ENCODE measurements at places on chromosomes 4 and X.
A peak's percentile ranks its signal among the peaks of the same experiment; 100 is the strongest.

GRCh38 chr4:13647031-13647430 lies 19.5 kb upstream of the BOD1L1 start:
- H3K4me1 ChIP-seq: no peaks in the 10 kb centered on the region
- no peak overlapping the region for H3K4me3 ChIP-seq
- no peak overlapping the region for H3K27ac ChIP-seq
- no peaks in the 10 kb centered on the region for H3K27me3 ChIP-seq
- H3K36me3 ChIP-seq: no peaks in the 10 kb centered on the region
- no peak for DNase-seq

DNA sequence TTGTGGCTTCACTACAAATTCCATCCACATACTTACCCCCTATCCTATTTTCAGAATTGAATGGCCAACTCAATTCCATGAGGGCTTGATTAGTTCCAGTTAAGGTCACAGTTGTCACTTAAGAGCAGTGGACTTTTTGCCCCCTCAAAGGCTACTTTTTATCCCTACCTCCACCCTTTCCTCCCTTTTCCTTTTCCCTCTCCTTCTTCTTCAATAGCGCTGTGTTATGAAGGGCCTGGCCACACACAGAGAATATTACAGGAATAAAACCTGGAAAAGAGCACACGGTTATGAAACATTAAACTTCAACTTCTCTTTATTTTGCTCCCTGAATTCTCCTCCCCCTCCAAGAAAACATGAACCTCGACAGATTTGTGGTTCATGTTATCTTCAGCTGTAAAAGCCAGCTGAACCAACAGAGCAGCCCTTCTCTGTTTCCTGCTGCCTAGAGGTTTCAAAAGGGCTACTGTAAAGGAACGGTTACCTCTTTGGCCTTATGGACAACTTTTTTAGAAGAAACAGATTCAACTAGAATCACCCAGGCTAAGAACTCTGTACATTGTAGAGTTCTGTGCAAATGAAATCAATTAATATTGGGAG lies 87.0 kb upstream of the RPL34 start:
- no peaks in the 10 kb centered on the region for H3K4me1 ChIP-seq
- DNase-seq: no peak
- H3K4me3 ChIP-seq: no peak overlapping the region
- H3K27ac ChIP-seq: no peak overlapping the region
- no peaks in the 10 kb centered on the region for H3K36me3 ChIP-seq
- no peaks in the 10 kb centered on the region for H3K27me3 ChIP-seq

DNA sequence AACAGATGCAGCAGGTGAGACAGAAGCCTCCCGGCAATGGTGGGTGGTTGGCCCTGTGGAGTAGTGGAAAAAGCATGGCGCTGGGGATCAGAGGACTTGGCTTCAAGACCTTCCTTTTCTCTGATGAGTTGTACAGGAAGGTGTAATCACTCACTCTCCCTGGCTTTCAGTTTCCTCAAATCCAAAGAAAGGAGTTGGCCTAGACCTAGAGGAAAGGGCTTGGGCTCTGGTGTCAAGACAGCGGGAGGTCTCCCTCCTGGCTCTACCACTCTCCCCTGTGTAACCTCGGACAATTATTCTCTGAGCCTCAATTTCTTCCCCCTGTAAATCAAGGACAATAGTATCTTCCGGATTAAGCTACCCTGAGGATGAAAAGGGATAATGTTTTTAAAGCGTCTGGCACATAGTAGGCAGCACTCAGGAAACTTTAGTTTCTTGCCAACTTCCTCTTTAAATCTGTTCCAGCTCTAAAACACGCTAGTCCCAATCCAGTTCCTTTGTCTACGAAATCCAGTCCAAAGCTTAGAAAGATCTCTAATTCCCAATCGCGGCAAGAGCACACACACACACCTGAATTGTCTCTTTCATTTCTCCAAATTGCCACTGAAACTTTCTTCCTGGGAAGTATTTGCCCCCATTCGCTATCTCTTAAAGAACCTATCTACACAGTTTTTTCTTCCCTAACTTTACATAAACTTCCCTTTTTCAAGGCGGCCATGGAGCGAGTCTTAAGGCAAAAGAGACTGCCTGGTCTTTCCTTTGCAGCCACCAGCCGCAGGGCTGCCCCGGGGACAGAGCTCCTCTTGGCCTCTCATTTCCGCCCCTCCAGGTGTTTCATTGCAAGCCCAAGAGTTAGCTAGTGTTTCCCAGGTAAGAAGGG lies 29.9 kb upstream of the GPC4 start:
- H3K4me3 ChIP-seq: peak overlapping the region; percentile 54
- no peaks in the 10 kb centered on the region for H3K4me1 ChIP-seq
- no peaks in the 10 kb centered on the region for H3K27me3 ChIP-seq
- peak; percentile 41 for DNase-seq
- H3K27ac ChIP-seq: no peak overlapping the region

DNA sequence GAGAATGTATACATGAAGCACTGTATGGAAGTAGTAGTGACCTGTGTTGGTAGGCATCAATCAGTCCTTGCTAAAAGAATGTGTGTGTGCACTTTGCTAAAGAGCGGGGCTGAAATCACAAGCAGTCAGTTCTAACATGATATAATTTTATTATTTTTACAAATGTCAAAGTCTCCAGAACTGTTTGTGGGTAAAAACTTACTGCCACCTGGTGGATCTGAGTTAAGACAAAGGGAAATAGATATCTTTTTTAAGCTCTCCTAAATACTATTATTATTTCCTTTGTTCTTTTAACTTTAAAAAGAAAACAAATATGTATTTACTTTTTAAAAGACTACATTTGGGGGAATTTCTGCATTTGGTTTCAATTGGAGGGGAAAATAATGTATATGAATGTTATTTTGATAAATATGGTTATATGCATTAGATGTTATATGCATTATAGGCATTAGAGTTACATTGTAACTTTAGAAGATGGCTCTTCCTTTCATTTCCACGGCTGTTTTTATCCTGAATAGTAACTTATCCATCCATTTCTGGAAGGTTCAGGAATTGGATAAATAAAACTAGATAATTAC lies 7.8 kb upstream of the CLOCK start:
- H3K4me3 ChIP-seq: no peak overlapping the region
- peaks cover 8% of the 10 kb centered on the region for H3K4me1 ChIP-seq
- DNase-seq: no peak
- no peaks in the 10 kb centered on the region for H3K36me3 ChIP-seq
- no peak overlapping the region for H3K27ac ChIP-seq

- H3K4me3 ChIP-seq: no peak overlapping the region
- H3K4me1 ChIP-seq: no peaks in the 10 kb centered on the region
- no peak overlapping the region for H3K27ac ChIP-seq
Observed at GRCh38 chrX:37370499-37371141, 21.5 kb downstream of the PRRG1 start.

DNA sequence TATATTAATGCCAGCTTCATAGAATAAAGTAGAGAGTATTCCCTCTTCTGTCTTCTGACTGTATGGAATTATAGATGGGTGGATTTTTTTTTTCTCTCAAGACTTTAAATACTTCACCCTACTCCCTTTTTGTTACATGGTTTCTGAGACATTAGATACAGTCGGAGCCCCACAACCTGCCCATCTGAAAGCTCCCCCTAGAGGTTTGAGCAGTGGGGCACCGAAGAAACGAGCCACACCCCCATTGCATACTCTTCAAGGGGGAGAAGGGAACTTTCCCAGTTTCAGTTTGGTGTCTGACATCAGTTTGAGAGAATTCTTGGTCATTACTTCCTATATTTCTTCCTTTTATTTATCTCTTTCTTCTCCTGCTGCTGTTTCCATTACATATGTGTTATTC lies 437.6 kb upstream of the AGA start:
- no peak overlapping the region for H3K27ac ChIP-seq
- H3K27me3 ChIP-seq: no peaks in the 10 kb centered on the region
- no peaks in the 10 kb centered on the region for H3K36me3 ChIP-seq
- no peaks in the 10 kb centered on the region for H3K4me1 ChIP-seq
- peak; percentile 5 for DNase-seq

DNA sequence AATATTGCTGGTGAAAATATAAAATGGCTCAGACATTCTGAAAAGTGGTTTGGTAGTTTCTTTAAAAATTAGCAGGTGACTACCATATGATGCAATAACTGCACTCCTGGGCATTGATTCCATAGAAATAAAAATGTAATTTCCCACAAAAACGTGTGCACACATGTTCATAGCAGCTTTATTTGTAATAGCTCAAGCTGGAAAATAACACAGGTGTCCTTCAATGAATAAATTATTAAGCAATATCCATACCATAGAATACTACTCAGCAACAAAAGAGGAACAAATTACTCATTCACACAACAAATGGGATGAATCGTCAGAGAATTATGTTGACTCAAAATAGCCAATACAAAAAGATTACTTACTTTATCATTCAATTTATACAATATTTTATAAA lies 893.7 kb upstream of the SLIT2 start:
- no peaks in the 10 kb centered on the region for H3K27me3 ChIP-seq
- no peaks in the 10 kb centered on the region for H3K36me3 ChIP-seq
- no peak for DNase-seq
- no peak overlapping the region for H3K27ac ChIP-seq

DNA sequence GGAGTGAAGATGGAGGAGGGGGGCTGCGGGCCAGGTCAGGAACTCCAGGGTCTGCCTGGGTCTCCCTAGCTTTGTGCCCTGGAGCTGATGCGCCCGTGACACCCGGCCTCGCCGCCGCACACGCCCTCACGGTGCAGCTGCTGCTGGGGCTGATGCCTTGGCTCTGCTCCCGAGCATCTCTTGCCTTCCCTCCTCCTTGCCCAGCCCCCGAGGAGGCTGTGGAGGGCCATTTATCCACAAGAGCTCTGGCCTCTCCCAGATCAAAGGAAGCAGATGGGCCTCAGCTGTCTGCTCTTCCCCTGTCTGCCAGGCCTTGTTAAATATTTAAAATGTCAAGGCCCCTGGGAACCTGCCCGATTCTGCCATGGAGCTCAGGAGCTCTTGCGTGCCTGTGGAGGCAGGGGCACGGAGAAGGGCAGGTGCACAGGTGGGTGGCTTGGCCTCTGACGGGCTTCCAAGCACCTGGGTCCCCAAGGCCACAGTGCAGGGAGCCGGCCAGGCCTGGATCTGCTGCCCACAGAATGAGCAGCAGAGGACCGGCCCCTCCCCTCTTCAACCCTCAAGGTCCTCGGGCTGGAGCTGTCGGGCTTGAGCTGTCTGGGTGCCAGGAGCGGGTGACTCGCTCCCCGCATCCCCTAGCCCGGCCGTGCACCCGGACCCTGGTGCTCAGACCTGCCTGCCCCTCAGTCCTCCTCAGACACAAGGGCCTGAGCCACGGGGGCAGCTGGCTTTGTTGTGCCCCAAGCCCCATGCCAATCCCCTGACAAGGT lies 20.3 kb downstream of the ATP2B3 start:
- H3K27ac ChIP-seq: no peak overlapping the region
- DNase-seq: no peak
- no peak overlapping the region for H3K4me3 ChIP-seq
- peaks cover 25% of the 10 kb centered on the region for H3K27me3 ChIP-seq
- H3K4me1 ChIP-seq: no peaks in the 10 kb centered on the region

GRCh38 chrX:107135049-107135964 lies 16.7 kb upstream of the RBM41 start:
- peak overlapping the region; percentile 46 for H3K4me3 ChIP-seq
- H3K27ac ChIP-seq: peak overlapping the region; percentile 93
- peak; percentile 38 for DNase-seq

DNA sequence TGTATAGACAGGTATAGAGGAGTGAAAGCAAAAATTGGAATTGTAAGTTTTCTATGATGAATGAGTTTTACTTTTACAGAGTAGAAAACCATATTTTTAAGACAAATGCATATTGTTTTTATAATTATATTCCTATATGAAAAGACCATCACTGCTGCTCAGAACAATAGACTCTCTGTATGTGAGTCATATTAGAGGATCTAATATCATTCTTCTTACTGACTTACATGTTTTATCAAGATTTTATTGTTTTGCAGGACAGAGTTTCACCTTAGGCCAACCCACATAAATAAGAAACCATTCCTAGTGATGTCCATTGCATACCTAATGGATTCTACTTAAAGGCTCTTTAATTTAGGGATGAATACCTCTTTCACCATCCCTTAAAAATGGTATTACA lies 88.6 kb downstream of the NR3C2 start:
- DNase-seq: no peak
- H3K27ac ChIP-seq: no peak overlapping the region
- no peaks in the 10 kb centered on the region for H3K27me3 ChIP-seq
- H3K36me3 ChIP-seq: no peaks in the 10 kb centered on the region
- H3K4me1 ChIP-seq: no peaks in the 10 kb centered on the region

- no peak overlapping the region for H3K27ac ChIP-seq
- DNase-seq: no peak
- H3K36me3 ChIP-seq: no peaks in the 10 kb centered on the region
- no peaks in the 10 kb centered on the region for H3K4me1 ChIP-seq
- no peaks in the 10 kb centered on the region for H3K27me3 ChIP-seq
Observed at GRCh38 chr4:107255114-107255513, 219.0 kb upstream of the DKK2 start.

- H3K36me3 ChIP-seq: 0 out of 2 replicates have a peak, but pooled peaks cover 6% of the 10 kb centered on the region
- peaks cover 13% of the 10 kb centered on the region for H3K4me1 ChIP-seq
- no peak for DNase-seq
- no peak overlapping the region for H3K27ac ChIP-seq
Observed at GRCh38 chr4:38094419-38094818, 134.2 kb downstream of the PTTG2 start.

DNA sequence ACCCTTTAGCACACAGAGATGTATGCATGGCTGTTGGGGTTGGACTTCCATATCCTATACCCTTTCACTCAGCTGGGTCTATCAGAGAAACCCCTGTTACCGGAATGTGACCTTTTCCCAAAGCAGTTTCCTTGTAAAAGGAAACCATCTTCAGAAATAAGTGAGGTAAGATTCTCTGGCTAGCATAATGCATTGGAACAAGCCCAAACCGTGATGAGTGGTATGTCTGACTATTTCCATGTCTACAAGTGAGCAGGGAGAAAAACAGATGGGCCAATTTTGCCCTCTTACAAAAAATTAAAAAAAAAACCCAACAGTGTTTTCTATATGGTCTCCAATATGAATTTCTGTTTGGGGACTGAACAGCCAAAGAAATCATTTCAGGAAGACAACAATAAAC lies 283.9 kb downstream of the SMARCA1 start:
- H3K27me3 ChIP-seq: no peaks in the 10 kb centered on the region
- DNase-seq: no peak
- no peak overlapping the region for H3K27ac ChIP-seq
- H3K4me1 ChIP-seq: no peaks in the 10 kb centered on the region

DNA sequence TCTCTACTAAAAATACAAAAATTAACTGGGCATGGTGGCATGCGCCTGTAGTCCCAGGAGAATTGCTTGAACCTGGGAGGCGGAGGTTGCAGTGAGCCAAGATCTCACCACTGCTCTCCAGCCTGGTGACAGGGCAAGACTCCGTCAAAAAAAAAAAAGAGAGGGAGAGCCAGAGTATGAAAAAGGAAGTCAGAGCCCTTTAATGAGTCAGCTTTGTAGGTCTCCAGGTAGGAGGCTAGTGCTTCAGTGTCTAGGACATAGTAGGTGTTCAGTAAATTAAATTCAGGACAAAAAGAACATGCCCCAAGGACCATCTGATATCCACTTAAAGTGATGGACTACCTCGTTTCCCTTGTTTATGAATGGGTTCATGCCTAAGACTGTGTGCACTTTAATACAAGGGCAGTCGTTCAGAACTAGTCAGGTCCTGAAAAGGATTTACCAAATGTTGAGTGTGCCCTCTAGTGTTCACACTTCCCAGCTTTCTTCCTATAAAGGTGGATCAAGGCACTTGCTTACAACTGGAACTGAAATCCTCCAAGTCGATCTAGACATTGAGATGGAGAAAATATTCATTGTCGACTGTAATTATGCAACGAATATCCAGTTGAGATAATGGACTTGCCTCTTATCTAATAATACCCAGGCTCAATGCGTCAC lies 29.0 kb downstream of the F9 start:
- no peak overlapping the region for H3K4me3 ChIP-seq
- H3K27ac ChIP-seq: no peak overlapping the region
- no peak for DNase-seq
- no peaks in the 10 kb centered on the region for H3K4me1 ChIP-seq
